ENCODE measurements at places on chromosomes 12 and 14.

DNA sequence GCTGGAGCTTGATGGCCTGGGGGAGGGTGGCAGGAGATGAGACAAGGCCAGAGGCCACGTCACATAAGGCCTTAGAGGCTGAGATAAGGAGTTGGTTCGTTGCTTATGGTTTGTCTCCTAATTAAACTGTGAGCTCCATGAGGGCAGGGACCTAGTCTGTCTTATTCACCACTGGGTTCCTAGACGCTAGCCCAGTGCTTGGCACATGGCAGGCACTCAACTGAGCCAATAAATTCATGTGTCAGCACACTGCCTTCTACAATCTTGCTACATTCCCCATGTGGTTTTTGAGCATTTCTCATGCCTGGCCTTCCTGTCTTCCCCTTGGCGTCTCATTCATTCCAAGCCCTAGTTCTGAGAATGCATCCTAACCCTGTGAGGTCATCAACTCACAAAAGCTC is 92.5 kb upstream of the MED13L start:
- no peak for DNase-seq

DNA sequence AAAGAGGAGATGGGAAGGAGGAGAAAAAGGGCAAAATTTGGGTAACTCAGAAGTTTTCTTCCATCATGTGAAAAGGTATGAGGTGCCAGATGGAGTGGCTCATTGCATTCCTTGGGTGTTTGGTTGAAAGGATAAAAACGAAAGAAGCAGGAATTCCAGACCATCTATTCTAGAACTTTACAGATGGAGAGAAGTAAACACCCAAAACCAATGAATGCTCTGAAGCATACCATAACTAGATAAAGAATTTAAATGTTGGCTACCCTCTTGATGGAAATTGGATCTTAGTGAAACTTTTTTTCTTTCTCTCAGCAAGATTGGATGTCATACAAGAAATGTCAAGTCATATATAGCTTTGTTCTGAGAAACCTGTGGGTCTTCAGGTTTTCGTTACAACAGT is 175.6 kb upstream of the FAR2 start:
- no peak for DNase-seq

DNA sequence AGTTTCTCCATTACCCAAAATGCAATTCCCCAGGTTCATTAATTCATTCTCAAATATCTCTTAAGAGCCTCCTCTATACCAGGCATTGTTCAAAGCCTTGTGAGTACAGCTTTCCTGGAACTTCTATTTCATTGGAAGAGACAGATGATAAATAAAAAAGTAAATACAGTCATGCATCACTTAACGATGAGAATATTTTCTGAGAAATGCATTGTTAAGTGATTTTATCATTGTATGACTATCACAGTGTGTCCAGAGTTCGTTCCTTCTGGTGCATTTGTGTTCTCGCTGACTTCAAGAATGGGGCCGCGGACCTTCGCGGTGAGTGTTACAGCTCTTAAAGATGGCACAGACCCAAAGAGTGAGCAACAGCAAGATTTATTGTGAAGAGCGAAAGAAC is 66.0 kb downstream of the ANO4 start:
- no peak for DNase-seq

- no peak for DNase-seq
Measured at GRCh38 chr12:122995503-122996187, 15.2 kb downstream of the ARL6IP4 start.

DNA sequence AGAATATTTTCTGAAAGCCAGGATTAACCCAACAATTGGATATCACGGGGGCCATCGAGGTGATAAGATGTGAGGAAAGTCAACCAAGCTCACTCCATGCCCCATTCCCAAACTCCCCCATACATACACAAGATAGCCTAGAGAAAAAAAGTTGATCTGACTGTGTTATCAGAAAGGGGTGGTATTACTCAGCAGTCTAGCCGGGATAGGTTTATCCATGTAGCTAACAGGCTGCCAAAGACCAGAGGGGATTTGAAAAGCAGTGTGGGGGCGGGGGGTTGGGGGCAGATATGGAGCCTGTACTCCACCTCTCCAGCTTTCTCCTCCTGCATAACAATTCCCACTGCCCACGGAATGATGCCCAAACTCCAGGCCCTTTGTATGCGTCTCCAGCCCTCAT is 13.2 kb upstream of the MAP1LC3B2 start:
- DNase-seq = no peak

DNA sequence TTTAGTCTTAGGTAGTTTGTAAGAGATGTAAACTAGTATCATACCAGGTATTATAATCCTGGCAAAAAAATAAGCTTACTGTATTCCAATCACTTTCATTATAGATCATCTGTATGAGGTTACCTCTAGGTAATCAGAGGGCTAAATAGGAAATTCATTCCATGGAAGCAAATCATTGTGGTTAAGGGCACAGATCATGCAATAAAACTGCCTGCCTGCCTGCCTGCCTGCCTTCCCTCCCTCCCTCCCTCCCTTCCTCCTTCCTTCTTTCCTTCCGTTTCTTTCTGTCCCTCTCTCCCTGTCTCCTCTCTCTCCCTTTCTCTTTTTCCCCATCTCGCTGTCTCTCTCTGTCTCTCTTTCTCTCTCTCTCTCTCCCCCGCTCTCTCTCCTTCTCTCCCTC is 3.2 kb upstream of the CLEC9A start:
- DNase-seq = no peak

DNA sequence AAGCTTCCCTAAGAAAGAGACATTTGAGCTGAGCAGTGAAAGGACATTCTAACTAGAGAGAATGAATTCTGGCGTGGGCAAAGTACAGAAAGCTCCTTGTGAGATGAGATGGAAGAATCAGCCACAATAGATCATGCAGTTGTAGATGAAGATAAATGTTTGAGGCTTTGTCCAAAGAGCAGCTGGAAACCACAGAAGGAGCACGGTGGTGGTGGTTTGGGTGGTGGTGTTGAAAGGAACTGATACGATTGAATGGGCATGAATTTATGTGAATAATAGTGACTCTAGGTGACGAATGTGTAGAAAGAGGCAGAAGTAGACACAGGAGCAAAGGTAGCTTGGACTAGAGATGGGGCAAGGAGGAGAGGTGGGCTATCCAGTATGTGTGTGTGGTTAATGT is 260.5 kb upstream of the TMTC1 start:
- DNase-seq = no peak

- no peak for DNase-seq
Measured at GRCh38 chr14:33742166-33742565, 208.7 kb downstream of the EGLN3 start.

- no peak for DNase-seq
Measured at GRCh38 chr12:54991991-54992375, 7.4 kb upstream of the TESPA1 start.

DNA sequence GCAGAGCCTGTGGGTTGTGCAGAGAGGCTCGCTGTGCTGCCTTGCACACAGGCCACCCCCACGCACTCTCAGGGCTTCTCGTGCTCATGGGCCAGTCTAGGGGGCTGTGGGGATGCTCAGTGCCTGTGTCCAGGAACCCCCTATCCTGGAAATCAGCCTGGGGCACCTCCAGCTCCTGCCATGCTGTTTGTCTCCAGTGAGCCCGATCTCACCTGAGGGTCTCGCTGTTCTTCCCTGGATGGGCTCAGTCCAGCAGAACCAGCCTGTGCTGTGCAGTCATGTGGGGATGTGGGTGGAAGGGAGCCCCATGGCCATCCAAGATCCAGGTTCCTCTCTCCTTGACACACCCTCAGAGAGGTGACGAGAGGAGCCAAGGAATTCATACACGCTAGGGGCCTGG is 26.7 kb downstream of the SERPINA1 start:
- DNase-seq = no peak

GRCh38 chr14:68966872-68967301 is 12.2 kb downstream of the ACTN1 start:
- DNase-seq = no peak

- DNase-seq = no peak
Measured at GRCh38 chr12:80441921-80442320, 2.1 kb upstream of the PTPRQ start.

DNA sequence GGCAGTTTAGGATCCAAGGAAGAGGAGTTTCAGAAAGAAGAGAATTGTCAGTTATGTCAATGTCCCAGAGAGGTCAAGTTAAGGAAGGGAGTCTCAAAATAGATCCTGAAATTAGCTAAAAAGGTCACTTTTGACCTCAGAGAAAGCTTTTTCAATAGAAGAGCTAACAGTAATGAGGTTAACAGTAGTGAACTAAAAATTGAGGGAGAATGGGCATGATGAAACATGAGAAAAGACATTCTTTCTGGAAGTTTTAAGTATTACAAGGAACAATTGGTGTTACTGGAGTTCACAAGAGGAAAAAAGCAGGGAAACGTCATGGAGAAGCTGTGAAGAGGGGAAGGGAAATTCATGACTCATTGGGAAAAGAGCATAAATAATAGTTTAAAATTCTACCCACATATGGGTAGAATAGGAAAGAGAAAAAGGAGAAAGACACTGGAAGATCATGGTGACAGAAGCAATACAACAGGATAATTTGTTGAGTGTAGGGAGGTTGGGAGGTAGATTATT is 381.2 kb upstream of the FAR2 start:
- DNase-seq = no peak

- DNase-seq = no peak
Measured at GRCh38 chr12:46754550-46754949, 71.2 kb downstream of the SLC38A4 start.

GRCh38 chr12:5927732-5928516 is 17.1 kb downstream of the ANO2 start:
- DNase-seq = no peak

DNA sequence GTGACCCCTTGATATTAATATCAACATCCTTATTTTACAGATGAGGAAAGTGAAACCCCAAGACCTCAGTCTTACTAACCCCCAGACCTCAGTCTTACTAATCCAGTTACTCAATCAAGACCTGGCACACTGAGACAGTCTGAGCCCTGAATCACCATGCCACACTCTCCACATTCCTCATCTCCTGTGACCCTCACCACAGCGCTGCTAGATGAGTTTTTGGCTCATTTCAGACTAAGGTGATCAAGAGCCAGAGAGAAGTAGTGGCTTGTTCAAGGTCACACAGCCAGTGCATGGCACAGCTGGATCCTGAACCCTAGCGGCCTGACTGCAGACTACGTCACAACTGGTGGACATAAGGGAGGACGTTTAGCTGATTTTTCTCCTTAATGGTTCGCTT is 579.2 kb downstream of the BCL11B start:
- DNase-seq = peak; percentile 37

GRCh38 chr14:71751264-71751663 is 181.0 kb upstream of the RGS6 start:
- DNase-seq = no peak

- DNase-seq = no peak
Measured at GRCh38 chr14:93231129-93231979, 24.3 kb downstream of the UBR7 start.

- DNase-seq = peak; percentile 83
Measured at GRCh38 chr12:48977290-48978281, 536 bp upstream of the WNT1 start.

DNA sequence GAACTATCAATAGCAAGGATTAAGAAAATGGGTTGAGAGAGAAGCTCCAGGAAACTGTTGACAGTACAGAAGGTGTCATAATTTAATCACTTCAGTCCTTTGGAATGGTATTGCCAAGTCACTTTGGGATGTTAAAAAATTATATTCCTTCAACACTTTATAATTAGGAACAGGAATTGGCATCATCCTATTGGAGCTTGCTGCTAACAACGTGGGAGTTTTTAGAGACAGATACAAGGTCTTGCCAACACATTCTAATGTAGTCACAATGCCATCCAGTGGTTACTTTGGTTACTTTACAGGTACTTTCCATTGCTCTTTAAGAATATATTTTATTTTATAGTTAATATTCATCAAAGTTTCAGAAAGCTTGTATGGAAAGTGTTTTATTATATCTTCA is 310.1 kb downstream of the SYT1 start:
- DNase-seq = no peak

- no peak for DNase-seq
Measured at GRCh38 chr14:65599375-65599774, 186.8 kb downstream of the FUT8 start.

DNA sequence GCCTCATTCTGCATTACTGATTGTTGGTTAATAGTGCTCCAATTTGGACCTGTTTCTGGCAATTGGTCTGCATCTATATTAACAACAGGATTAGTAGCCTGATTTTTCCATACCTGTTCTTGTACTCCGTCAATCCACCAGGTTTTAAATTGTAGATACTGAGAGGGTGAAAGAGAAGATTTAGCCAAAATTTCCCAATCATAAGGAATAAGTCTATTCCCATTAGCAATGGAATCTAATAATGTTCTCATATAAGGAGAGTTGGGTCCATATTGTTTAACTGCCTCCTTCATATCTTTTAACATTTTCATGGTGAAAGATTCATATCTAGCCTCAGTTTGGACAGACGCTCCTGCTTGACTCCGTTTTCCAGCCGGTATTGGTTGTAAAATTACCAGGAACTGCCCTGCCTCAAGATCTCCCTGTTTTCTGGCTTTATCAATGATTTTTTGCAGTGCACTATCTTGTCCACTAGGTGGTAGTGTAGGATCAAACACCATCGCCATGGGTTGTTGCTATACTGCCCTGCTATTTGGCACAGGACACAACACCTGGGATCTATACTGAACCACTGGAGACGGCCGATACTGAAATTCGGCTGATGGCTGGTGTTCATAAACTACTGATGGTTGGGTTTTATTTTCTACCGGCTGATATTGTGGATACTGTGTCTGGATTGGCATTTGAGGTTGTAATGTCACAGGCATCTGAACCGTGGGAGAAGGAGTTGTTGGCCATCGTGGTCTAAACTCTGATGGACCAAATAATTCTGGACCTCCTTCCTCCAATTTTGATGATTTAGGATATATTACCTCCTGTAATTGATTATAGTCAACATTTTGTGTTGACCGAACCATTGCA is 25.2 kb downstream of the DHRS4L2 start:
- no peak for DNase-seq

- DNase-seq = no peak
Measured at GRCh38 chr12:5792343-5792742, 152.7 kb downstream of the ANO2 start.

DNA sequence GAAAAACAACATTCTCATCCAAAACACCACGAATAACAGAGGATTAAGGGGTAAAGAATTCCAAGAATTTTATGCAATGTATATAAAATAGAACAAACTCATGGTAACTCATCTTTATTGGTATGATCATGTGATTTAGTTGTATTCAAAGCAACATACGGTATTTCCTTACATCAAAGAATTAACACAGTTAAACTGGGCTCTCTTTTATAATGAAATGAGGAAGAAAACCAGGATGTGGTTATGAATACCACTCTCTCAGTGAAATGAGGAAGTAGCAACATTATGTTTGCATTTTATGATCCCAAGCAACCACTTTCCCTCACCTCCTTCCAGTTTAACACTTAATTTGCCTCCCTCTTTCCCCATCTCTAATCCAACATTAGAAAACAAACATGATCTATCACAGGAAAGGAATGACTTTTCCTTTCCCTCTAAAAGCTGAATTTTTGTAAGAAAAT is 22.9 kb downstream of the SPTLC2 start:
- no peak for DNase-seq

Measured in activated T-cell treated with anti-CD3 and anti-CD28 coated beads for 48 hours (primary cell).